ENCODE measurements at places on chromosomes 16 and 17.

DNA sequence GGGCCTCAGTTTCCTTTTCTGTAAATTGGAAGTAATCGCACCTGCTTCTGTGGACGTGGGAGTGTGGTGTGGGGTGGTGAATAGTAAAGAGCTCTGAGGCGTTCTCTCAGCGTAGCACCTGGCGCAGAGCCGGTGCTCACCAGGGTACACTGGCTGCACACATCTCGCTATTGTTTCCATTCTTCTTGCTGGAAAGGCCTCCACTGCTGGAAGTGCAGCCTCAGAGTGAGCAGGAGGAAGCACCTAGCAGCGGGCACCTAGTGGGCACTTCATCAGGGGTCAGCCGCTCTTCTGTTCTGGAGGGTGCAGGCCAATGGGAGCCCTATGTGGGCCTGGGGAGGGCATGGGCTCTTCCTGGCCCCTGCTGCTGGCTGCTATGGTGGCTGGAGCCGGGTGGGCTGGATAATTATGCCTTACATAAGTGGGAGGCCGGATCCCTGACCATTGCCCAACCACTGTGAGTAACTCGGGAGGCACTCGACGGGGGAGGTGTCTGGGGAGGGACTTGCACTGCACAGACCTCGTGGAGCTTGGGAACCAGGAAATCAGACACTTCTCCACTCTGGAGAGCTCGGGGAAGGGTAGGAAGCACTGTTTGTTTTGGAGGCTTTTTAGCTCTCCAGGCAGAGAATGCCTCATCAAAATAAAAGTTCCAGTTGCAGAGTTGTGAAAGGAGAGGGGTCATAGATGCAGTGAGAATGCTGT lies 1.7 kb downstream of the MAP2K3 start:
- peak; percentile 92 for DNase-seq

DNA sequence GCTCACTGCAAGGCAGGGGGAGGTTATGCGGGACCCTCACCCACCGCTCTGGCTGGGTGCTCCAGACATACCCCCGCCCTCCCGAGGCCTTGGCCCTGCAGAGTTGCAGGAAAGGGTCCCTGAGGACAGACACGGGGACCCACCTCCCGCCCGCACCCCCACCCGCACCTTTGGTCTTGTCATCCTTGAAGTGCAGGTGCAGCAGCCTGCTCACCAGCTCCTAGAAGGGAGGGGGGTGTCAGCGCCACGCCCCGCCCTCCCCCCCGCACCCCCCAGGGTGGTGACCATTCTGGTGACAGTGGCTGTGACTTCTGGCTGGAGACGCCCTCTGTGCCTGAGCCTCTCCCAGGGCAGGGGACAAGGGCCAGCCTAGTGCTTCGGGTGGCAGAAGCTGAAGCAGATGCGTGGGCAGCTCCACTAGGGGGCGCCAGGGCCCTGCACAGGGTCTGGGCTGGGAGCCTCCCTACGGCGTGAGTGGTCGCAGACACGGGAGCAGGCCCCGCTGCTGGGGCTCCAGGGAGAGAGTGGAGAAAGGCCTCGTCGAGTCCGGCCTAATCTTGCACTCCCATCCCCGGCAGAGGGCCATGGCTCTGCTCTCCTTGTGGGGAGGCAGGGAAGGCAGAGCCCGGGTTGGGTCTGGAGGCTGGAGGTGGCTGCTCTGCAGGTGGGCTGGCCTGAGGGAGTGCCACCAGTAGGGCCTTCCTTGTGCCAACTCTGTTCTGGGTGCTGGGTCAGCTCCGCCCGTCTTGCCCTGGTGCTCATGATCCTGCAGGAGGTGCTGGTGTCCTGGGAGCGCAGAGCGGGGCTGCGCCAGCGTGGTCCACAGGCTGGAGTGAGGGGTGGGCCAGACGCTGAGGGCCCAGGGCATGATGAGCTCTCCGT lies 2.7 kb downstream of the CENPX start:
- DNase-seq = peak; percentile 76

DNA sequence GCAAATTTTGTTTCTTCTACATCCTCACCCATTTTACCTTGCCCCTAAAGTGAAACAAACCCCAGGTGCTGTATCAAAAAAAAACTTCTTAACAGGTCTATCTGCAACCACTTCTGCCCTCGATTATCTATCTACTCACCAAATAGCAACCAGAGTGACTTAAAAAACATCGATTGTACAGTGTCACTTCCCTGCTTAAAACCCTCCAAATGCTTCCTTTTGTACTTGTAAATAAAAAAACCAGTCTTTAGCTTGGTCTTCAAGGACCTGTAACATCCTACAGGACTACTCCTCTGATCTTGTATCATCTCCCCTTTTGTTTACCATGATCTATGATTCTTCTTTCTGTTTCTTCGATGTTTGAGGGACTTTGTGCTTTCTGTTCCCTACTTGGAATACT lies 82.7 kb upstream of the CORO6 start:
- DNase-seq = no peak

DNA sequence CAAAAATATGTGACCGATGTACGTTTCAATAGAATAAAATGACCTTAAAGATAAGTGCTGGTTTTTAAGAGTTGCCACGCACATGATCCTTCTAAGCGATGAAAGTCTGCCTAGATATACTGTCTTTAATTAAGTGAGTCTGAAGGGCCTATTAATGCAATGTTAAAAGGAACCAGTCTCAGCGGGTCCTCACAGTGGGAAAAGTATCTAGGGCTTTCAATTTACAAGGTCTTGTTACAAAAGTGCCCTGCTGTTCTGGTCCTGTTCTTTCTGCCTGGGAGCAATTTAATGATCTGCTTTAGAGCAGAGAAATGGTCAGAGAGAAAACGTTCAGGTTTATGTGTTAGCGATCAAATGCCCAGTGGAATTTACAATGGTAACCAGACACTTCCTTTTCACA lies 864.0 kb downstream of the KCNJ2 start:
- DNase-seq = no peak

GRCh38 chr16:28081391-28081968 lies 18.0 kb upstream of the GSG1L start:
- DNase-seq = no peak

GRCh38 chr17:68334393-68334792 lies 43.1 kb downstream of the ARSG start:
- no peak for DNase-seq

DNA sequence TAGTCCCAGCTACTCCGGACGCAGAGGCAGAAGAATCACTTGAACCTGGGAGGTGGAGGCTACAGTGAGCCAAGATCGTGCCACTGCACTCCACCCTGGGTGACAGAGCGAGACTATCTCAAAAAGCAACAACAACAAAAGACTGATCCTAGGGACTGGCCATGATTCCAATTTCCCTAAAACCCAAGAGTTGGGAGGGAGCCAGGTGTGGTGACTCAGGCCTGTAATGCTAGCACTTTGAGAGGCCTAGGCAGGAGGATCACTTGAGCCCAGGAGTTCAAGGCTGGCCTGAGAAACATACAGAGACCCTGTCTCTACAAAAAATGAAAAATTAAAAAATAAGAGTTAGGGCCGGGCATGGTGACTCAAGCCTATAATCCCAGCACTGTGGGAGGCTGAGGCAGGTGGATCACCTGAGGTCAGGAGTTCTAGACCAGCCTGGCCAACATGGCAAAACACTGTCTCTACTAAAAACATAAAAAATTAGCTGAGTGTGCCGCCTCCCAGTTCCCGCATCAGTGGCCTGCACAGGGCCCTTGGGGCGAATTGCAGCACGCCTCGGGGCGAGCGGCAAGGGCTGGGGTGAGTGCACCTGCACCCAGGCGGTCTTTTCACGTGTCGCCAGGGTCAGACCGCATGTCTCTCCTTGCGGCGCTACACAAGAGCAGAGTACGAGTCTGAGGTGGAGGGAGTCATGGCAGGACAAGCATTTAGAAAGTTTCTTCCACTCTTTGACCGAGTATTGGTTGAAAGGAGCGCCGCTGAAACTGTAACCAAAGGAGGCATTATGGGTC lies 40.8 kb downstream of the CDH3 start:
- no peak for DNase-seq

DNA sequence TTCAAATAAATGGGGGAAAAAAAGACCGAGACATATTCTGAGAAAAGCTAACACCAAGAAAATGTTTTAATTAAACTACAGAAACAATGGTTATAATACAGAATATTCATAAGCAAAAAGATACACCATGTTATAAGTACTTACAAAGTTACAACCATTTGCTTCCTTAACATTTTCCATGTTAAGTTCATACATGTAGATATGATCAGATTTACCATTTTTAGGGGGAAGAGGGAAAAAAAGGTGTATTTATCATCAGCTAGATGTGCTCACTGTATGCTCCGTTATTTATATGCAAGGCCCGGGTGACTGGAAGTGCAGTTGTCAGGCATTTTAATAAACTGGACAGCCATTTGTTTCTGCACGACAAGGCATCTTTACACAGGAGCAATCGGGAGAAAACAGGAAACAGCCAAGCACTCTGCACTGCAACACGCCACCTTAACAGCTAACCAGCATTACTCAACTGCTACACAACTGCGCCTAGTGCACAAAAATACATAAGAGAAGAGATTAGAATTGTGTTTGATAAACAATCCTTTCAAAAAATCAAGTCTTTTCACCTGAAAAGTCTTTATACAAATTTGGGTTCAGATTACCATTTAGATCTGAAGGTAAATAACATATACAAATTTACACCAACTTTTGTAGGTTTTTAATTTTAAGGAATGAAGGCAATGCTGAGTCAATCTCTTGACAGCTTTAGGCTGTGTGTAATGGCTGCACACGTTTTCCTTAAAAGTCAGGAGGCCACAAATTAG lies 2.9 kb downstream of the SRSF2 start:
- peak; percentile 36 for DNase-seq

DNA sequence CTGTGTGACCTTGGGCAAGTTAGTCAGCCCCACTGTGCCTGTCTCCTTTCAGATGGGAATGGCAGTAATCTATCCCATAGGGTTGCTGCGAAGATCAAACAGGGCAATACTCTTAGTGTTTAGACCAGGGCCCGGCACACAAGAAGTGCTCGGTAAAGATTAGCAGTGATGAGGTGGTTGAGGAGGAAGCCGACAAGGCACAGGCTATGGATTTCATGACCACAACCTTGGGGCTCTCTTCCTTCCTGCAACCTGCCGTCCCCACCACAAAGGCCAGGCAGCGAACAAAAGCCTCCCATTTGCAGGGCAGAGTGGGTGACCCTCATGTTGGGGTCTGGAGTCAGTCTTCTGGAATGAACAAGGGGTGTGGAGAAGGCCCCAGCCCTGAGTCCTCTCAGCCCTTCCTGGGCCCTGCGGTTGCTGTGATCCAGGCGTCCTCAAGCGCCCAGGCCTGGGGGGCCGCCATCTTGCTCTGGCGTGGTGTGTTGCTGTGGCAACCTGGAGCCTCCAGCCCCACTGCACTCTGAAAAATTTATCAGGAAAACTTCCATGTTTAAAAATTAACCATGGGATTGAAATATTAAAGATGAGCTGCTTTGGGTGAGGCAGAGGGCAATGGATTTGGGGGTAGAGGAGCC lies 9.8 kb downstream of the ADAM11 start:
- DNase-seq = no peak
